Tibial artery (tissue), 4 donors: ENCODE measurements at places on chromosomes 5 and 9.

DNA sequence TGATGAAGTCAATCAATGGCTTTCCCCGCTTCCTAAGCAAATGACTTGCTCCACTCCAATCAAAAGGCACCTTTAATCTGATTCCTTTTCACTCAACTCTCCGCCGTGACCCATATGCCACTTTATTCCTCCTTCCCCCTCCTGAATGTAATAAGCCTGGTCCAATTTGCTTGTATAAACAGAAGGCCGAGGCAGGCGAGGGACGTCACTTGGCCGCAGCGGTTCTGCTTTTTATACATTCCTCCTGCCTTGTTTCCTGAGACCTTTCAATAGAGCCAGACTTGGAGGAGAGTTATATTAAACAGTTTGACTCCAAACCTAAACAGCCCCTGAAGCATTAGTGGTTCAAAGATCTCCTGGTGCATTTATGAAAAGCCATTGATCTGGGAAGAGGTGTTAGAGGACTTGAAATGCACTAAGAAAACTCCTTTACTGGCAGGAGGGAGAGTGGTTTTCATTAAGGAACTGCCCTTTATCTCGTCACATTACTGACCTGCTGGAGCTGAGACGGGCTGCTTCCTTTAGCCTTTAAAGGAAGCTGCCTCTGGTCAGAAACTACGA lies 273.4 kb downstream of the SLIT3 start:
- peak; percentile 43 for DNase-seq

- DNase-seq: no peak
These were observed 631.7 kb upstream of the CDH6 start for GRCh38 chr5:30561771-30562170.

DNA sequence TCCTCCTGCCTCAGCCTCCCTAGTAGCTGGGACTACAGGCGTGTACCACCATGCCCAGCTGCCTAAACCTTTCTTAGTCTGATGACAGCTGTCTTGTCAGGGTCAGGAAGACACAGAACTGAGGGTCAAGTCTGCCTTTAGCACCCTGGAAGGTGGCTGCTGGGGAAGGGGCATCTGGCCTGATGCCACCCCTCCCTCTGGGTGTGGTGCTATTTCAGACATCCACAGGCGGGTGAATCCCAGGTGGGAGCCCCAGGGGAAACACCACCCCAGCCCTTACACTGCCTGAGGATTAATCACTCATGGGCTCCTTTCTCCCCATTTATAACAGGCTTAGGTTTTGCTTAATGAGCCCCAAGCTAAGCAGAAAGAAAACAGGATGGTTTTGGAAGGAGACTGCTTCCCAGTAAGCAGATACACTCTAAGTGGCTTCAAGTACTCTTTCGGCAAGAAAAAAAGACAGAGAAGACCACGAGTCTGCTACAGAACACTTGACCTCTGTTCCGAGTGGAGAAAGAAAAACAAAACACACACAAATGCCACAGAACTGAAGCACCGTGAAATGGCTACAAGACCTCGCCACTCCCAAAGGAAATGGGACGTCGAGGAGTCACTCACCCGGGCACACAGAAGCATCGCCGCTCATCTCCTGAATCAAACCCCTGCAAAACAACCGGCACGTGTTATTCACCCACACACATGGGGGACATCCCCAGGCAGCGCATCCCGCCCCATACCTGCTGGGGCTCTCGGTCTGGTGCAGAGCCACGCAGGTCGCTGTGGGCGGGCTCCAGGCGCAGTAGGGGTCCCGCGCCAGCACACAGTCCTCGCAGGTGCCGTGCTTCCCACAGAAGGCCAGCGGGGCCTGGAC lies 62.4 kb downstream of the SECISBP2 start:
- DNase-seq: no peak

DNA sequence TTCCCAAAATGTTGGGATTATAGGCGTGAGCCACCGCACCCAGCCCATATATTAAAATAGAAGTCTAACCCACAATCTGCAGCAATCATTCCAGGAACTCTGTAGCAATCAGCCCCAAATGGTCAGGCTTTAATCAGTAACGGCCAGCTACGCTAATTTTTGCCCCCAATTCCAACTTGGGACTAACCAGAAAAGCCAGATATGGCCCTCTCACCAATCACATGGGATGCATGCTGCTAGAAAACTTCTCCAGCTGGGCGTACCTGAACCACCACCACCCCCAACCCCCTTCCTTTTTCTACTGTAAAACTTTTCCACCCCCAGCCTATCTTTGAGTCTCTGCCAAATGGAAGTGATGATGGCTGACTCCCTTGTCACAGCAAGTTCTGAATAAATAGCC lies 4.1 kb downstream of the SUSD1 start:
- no peak for DNase-seq

DNA sequence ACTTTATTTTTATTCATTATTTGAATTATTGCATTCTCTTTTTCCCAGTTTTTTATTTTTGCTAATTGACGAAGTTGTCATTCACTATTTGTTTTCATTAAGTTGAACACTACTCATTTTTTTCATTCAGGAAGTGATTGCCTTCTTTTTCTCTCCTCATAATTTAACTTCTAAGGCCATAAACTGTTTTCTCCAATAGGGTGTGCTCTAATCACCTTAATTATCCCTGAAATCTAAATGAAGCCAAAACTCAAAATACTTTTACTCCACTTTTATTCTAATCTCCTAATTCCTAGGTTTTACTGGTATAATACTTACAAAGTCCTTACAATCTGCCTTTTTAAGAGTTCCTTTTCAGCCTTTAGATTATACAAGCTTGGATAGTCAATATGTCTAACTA lies 2.9 kb upstream of the OR13C2 start:
- no peak for DNase-seq

DNA sequence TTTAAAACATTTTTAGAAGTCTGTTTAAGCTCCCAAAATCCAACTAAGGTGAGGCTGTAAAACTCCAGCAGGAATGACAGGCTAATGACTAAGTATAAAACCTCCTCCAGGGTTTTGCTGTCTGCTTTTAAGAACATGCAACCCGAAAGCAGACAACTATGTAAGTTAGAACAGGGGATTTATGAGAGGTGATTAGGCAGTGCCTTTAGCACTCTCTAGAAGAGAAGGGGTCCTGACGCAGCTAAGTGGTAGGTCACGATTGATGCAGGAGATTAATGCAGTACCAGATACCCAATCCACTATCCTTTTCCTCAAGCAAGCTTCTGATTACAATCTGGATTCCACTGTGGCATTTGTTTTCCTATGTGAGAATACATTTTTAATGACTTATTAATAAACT lies 25.9 kb downstream of the HOMER1 start:
- no peak for DNase-seq

- no peak for DNase-seq
These were observed 398.3 kb downstream of the IRX1 start for GRCh38 chr5:3993856-3994473.

DNA sequence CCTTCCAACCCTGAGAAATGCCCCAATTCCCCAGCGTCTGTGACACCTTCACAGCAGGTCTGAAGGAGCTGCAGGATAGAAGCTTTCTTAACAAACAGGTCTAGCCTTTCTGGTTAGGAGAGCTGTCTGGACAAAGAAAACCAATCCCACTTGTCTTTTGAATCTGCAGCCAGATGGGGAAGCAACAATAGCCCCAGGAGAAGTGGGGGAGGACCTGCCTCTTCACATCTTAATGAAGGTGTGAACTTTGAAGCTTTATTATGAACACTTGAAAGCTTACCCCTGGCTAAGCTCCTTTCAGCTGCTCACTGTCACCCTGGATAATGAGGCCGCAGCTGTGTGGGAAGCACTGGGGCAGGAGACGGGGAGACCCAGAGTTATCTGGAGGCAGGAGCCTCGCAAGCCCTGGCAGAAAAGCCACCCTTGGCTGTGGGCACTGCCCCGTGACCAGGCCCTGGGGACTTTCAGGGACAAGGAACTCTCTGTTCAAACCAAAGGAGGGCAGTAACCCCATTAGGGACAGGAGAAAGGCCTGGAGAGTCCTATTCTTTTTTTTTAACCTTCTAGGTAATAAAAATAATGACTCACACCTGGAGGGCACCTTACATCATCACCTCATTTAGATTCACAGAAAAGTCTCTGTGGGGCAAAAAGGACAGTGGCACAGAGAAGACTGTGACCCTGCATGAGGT lies 151.8 kb upstream of the RAD23B start:
- DNase-seq: no peak

- DNase-seq: no peak
These were observed 77.0 kb downstream of the VCAN start for GRCh38 chr5:83548581-83548980.

GRCh38 chr5:38590838-38591522 lies 34.5 kb upstream of the LIFR start:
- DNase-seq: no peak

DNA sequence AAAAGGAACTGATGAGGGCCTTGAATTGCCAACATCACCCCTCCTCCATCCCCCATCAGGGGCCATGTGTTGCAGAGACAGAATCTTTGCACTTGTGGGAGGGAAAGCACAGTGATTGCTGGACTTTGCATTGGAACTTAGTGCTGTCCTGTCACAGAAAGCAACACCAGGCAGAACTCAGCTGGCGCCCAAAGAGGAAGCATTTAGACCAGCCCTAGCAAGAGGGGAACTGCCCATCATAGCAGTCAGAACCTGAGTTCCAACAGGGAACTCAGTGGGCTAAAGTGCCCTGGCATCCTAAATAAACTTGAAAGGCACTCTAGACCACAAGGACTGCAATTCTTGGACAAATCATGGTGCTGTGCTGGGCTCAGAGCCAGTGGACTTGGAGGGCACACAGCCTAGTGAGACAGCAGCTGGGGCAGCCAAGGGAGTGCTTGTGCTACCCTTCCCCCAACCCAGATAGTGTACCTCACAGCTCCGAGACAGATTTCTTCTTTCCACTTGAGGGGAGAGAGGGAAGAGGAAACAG lies 128.1 kb downstream of the ACTL7B start:
- peak; percentile 31 for DNase-seq

GRCh38 chr5:180467989-180468731 lies 26.0 kb upstream of the CNOT6 start:
- DNase-seq: peak; percentile 33

- DNase-seq: peak; percentile 34
These were observed 2.9 kb upstream of the CNTRL start for GRCh38 chr9:121071756-121072421.

- no peak for DNase-seq
These were observed 40.1 kb downstream of the F2R start for GRCh38 chr5:76755779-76756637.

- DNase-seq: no peak
These were observed 90.7 kb upstream of the ELL2 start for GRCh38 chr5:96052374-96052773.

DNA sequence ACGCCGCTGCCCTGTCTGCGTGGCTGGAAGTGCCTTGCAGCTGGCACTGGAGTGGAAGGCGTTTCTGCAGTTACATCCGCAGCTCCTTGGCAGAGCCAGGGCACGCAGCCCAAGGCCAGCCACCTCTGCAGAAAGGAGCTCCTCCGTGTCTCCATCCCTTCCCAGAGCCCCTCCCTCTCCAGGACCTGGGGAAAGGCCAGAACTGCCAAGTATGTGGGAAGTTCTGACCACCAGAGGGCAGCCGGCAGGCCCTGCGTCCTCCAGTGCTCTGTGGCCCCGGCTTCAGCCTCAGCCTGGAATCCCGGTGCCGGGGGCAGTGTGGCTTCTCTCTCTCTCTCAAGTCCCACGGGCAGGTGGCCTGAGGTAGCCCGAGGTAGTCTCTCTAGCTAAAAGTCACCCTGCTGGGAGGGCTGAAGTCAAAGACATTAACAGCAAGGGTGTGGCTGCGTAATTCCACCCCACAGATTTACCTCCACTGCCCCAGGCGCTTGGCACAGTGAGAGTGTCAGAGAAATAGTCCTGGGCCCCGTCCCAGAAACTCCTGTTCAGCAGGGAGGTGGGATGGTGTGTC lies 101.7 kb upstream of the FCN2 start:
- peak; percentile 86 for DNase-seq

GRCh38 chr5:178388386-178389025 lies 155.9 kb upstream of the PHYKPL start:
- DNase-seq: peak; percentile 62

GRCh38 chr9:88278036-88278435 lies 110.2 kb upstream of the SPIN1 start:
- no peak for DNase-seq

GRCh38 chr9:122819791-122820489 lies 8.4 kb downstream of the PDCL start:
- no peak for DNase-seq

DNA sequence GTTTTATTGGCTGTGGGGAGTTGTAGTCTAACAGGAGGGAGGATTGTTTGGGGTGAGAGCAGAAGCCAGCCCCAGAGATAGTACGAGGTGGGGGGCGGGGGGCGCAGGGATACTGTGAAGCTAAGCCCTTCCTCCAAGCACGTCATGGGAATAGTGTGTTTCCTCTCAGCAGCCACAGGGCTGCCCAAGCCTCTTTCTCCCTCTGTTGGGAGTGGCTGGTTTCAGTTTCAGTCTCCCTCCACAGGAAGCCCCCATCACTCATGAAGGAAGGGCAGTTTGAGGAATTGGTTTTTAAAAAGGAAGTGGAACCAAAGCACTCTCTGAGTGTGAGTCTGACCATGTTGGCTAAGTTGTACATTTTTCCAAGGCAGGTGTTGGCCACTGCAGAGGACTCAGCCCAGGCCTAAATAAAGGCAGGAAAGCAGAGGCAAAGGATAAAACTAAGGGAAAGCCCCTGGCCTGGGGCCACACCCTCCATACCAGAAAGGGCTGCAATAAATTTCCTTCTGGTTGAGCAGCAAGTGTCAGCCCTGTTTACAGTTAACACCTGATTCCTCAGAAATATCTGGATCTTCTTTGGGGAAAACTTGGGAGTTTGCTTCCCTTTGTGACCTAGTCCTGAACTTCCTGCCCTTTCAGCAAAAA lies 3.2 kb downstream of the RAB24 start:
- peak; percentile 72 for DNase-seq

DNA sequence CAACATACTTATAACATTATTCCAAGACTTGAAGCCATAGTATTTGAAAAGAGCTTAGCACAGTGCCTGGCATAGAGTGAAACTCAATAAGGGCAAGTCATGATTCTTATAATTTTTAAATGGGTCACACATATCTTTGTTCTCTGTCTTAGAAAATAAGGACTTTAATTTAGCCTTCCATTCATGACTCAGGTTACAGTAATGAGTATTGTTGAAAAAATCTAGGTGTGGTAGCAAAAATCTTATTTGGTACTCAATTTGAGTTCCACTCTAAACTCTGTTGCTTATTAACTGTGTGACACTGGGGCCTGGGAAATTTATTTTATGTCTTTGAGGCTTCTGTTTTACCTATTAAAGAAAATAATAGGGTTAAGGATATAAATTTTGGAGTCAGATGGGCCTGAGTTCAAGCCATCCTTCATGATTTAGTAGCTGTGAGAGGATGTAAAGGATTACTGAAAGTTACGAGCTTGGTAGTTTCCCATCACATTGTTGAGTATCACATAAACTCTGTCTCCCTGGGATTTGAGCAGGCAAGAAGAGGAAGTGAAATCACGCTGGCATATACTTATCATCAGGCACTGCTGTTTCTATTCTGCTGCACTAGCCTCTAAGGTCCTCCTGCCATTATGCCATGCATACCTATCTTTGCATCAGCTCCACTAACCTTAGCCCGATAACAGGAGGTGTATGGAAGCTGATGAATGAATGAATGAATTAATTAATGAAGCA lies 1.5 kb downstream of the SPINK9 start:
- DNase-seq: no peak

GRCh38 chr9:91130796-91131318 lies 230.9 kb downstream of the AUH start:
- no peak for DNase-seq

GRCh38 chr5:76500633-76501393 lies 97.7 kb downstream of the IQGAP2 start:
- no peak for DNase-seq
